Amniotic stem cell (primary cell): ENCODE measurements at places on chromosomes 7 and 10.

- DNase-seq: peak; percentile 79
These were observed 19.8 kb upstream of the COL1A2 start for GRCh38 chr7:94374721-94375566.

- no peak for DNase-seq
These were observed 239.0 kb upstream of the KLF6 start for GRCh38 chr10:4024027-4024426.

DNA sequence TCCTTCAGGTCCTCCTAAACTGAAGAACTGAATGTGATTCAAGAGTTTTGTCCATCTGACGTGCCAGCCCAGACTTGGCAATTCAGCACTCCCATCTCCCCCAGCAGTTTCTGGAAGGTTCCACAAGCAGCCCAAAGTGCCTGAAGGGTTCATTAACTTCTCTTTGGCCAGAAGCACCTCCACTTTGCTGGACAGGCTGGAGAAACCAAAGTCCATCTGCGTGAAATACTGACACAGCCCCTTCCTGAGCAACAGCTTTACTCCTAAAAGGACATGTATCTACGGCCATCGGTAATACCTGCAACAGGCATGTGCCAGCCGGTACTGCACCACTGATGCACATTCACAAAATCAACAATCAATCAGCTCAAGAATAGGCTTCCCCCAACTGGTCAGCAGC is 48.5 kb downstream of the RSU1 start:
- no peak for DNase-seq

GRCh38 chr7:117011419-117012260 is 58.3 kb downstream of the ST7 start:
- no peak for DNase-seq

DNA sequence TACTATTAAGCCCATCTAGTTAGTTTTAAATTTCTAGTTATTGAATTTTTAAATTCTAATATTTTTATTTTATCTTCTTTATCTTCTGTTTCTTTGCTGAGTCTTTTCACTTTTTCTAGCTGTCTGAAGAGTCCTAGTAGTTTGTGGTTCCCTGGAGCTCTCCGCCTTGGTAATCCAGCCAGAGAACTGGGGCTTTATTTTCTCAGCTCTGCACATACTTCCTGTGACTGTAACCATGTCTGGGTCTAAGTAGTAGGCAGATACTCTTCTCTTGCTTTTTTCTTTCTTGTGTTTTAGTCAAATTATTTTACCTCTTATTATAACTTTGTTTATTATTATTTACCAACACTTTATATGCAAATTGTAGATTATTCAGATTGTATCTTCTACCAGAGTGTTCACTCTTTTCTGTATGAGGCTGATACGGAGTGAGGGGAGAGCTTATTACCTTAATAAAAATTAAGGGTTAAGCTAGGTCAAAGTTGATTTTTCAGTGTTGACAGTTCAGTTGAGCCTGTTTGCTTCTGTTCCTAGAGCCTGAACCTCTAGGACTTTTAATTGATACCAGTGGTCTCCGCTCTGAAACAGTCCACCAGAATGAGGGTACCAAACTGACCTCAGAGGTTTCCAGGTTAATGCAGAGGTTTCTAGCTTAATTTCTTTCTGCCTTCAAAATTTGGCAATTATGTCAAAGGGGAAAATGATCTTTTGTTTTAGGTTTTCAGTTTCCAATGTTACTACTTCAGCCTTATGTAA is 155.4 kb downstream of the ADK start:
- DNase-seq: no peak

DNA sequence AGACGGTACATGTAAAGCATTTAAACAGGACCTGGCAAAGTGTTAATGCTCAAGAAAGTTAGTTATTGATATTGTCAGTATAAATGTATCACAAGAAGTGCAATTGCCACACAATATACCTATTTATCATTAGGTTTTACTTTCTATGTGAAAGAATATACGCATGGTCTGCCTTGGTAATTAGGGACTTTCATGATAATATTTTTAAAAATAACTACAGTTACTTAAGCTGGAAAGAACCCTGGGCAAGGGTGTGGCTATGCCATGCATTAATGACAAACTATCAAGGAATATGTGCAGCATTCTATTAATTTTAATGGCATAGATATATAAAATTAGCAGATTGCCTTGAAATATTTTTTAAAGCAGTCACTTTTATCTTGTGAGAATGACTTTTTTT is 191.2 kb downstream of the CSTF2T start:
- no peak for DNase-seq

DNA sequence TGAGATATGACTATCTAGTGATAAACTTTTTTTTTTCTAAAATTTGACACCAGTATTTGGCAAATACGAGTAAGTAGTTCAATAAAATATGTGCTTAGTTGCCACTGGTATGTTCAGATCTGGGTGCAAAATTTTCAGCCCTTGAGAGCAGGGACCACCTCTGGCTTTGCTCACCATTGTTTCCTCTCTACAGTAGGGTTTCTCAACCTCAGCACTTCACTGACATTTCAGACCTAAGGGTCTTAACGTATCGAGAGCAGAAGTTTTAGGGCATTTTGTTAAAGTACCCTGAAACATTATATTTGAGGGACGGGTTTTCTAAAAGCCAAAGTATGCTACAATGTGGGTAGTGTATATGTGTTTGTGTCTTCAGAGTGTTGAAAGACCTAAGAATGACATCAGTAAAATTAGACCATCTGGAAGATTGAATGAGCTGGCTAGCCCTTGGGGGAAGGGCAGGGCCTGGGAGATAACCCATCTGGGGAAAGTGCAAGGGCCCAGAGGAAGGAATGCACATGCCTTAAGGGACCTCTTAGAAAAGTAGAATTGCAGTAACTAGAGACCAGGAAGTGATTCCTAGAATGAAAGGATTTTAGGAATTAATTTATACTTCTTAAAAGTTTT is 11.8 kb downstream of the BZW2 start:
- no peak for DNase-seq

DNA sequence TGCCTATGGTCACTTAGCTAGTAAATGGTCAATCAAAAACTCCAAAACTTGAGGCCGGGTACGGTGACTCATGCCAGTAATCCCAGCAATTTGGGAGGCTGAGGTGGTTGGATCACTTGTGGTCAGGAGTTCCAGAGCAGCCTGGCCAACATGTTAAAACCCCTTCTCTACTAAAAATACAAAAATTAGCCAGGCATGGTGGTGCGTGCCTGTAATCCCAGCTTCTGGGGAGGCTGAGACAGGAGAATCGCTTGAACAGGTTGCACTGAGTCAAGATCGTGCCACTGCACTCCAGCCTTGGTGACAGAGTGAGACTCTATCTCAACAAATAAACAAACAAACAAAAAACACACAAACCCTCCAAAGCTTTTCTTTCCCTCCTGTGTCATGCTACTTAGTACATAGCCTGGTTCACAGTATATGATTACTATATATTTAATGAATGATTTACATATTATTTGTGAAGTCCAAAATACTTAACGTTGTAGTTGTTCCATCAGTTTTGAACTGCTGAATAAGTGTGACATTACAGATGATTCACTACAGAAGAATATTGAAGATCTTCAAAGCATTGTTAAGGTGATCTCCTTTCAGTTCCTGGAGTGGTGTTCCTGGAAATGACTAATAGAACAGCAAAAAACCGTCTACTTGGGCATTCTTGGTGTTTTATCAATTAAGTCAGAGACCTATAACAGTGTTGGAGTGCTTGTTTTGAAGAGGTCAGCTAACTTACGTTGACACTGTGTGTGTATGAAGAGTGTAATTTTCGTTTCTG is 72.9 kb downstream of the ADK start:
- DNase-seq: no peak

- DNase-seq: peak; percentile 24
These were observed 170.8 kb upstream of the HABP2 start for GRCh38 chr10:113381981-113382509.

GRCh38 chr7:152869041-152869676 is 109.6 kb downstream of the ACTR3B start:
- DNase-seq: no peak

- no peak for DNase-seq
These were observed 712 bp downstream of the ITPRIP start for GRCh38 chr10:104337521-104337984.

- peak; percentile 19 for DNase-seq
These were observed 18.7 kb downstream of the OR9A2 start for GRCh38 chr7:143008007-143008901.

DNA sequence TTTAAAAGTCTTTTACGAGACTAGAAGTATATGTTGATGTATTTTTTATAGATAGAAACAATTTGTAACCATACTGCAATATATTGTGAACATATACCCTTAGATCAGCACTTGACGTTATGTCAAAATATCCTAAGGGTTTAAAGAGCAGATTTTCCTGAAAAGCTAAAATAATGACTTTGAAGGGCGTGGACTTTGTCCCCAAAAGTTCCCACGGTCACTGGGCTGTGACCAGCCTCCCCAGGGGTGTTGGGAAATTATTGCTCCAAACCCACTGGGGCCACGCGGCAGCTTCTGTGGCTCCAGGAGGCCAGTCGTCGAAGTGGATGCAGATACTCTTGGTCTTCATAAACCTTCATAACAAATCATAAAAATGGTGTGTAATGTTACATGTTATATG is 29.9 kb downstream of the DNAJB6 start:
- DNase-seq: no peak

DNA sequence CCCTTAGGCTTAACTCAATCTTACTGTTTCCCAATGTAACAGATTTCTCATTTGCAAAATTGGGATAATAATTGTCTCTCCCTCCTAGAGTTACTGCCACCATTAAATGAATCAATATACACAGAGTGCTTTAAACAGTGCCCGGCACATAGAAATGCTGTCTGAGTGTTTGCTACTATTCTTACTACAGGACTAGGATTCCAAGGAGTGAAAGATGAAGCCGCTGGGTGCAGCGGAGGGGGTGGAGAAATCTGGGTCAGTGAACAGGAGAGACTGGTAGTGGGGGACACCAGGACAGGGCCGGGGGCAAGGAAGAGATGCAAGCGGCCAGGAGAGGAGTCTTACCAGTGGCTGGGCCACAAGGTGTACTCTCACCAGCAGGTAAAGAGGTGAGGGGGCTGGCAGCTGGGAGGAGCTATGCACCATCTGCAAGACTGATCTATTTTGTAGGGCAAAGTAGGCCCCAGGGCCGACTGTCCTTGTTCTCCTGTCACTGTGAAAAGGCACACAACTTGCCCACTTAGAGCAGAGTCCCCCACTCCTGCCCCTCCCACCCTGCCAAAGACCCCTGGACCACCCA is 18.5 kb upstream of the PRRT4 start:
- no peak for DNase-seq
